ENCODE measurements at places on chromosomes 2 and 18. TPM values are rescaled to one million over a fixed set of nuclear protein-coding genes. Genes with fewer than 3 reads are reported as not detected.

Gene CDK15
- 16.0 TPM for polyA plus RNA-seq

Gene MTLN
- polyA plus RNA-seq, result 6.5 TPM

GRCh38 chr2:43131051-43131889 lies 95.1 kb downstream of the ZFP36L2 start:
- DNase-seq, result peak; percentile 63

DNA sequence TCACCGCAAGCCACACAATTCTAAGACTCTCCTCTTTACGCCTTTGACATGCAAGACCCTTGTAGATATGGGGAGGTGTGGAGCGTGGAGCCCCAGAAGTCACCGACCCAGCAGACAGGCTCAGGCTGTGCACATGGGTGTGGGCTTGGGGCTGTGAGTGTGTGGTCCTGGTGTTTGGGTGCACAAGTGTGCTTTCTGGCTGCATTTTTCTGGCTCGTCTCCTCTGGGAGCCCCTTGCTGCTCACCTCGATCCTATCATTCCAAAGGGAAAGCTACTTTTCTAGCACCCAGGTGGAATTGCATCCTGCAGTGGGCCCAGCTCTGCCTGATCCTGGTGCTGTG lies 143.0 kb downstream of the ACOXL start:
- DNase-seq, result no peak

GRCh38 chr2:6992794-6993228 lies 75.6 kb downstream of the RNF144A start:
- DNase-seq, result no peak

GRCh38 chr2:196170606-196171247 lies 651 bp downstream of the STK17B start:
- peak; percentile 24 for DNase-seq

- DNase-seq, result no peak
These were observed 249.1 kb downstream of the FAM210A start for GRCh38 chr18:13477147-13477683.

DNA sequence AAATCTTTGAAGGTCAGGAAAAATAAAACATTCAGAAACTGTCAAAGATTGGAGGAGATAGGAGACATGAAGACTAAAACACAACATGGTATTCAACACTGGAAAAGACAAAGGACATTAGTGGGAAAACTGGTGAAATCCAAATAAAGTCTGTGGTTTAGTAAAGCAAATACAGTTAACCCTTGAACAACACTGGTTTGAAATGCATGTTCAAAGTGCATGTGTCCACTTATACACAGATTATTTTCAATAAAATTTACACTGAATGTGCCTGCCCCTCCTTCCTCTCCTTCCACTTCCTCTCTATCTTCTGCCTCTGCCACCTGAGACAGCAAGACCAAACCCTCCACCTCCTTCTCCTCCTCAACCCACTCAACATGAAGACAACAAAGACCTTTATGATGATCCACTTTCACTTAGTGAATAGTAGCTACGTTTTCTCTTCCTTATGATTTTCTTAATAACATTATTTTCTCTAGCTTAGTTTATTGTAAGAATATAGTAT lies 14.5 kb downstream of the OLA1 start:
- no peak for DNase-seq

GRCh38 chr2:114800371-114800770 lies 357.9 kb downstream of the DPP10 start:
- DNase-seq, result no peak

GRCh38 chr2:74917702-74918619 lies 40.5 kb upstream of the POLE4 start:
- DNase-seq, result peak; percentile 82

All from AG04450 (cell line).